Large intestine (tissue), 12 donors: ENCODE measurements at places on chromosomes 6 and 20. TPM values are rescaled to one million over a fixed set of nuclear protein-coding genes. Genes with fewer than 3 reads are reported as not detected.

CAGE1 gene
- 0.03 TPM for polyA plus RNA-seq

ABHD16B gene
- not detected for polyA plus RNA-seq

PRDM13 gene
- 0.03 TPM for polyA plus RNA-seq

VGLL2 gene
- polyA plus RNA-seq, result 0.25 TPM

CAPN11 gene
- polyA plus RNA-seq, result 0.03 TPM

ID1 gene
- 245 TPM for polyA plus RNA-seq

EPPIN gene
- not detected for polyA plus RNA-seq

ADGRF1 gene
- 1.2 TPM for polyA plus RNA-seq

BPIFB1 gene
- not detected for polyA plus RNA-seq

DUSP15 gene
- 11.2 TPM for polyA plus RNA-seq

TSBP1 gene
- not detected for polyA plus RNA-seq

MLN gene
- polyA plus RNA-seq, result 154 TPM
